ENCODE measurements at places on chromosomes 2 and 18.

GRCh38 chr2:2033691-2034090 lies 289.4 kb upstream of the PXDN start:
- no peak for DNase-seq

DNA sequence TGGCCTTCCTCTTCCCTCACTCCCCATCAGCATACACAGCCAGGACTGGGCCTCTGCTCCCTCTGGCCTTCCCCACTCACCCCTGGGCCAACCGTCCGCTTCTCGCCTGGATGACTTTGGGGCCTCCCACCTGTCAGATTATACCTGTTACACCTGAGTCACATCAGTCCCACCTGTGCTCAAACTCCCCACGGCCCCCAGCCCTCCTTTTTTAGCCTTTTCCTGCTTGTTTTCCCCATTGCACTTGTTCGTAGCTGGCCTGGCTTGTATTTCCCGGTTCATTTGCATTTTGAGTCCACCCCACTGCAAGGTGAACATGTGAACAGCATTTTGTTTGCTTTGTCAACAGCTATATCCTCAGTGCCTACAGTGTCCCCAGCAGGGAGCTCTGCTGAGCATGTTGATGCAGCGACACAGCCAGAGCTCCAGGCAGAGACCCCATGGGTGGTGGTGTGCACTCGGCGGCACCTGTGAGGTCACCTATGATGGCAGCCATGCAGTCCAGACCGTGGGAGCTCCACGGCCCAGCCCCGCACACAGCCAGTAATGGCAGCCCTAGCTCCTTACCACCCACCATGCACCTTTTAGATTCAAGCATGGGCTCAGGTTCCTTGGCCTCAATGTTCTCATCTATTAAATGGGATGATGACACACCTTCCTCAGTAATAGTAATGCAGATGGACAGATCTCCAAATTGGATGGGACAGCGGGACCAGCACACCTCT lies 276.4 kb upstream of the HS6ST1 start:
- DNase-seq, result no peak

DNA sequence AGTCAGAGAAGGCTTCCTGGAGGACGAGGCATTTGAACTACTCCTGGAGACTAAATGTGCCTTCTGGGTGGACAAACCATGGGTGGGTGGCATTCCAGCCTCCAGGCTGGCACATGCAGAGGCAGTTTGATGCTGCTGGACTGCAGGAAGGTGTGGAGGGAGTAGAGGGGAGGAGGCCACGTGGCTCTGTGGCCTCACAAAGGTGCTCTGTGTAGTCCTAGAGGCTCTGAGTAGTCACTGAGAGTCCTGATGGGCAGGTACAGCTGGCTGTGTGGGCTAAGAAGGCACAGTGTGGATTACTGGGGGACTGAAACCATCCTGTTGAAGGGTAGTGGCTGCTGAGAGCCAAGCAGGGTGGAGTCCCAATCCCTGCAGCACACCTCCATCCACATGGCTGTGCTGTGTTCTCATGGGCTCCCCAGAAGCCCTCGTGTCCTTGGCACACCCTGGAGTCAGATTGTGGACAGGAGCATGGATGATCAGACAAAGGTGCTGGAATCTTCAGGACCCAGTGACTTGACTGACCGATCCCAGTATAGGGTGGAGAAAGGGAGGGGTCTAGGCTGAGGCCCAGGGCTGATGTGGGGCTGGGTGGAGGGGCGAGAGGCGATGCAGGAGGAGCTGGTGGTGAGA lies 87.4 kb upstream of the HS6ST1 start:
- DNase-seq, result no peak

DNA sequence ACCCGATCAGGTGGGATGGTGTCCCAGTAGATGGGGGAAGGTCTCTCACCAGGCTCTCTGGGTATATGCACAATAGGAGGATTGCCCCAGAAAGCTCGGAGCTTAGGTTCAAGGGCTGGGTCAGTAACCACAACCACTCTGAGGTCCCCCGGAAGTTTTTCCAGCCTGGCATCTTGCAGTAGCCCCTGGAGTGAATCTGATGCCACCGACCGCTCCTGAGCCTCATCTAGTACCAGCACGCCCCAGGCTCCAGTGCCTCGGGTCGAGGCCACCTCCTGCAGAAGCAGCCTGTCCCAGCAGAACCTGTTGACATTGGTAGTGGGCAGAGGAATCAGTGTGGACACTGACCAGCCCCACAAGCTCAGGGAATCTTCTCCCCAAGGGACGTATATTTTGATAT lies 2.0 kb downstream of the DQX1 start:
- DNase-seq, result no peak

- peak; percentile 70 for DNase-seq
These were observed 497.3 kb downstream of the CCDC85A start for GRCh38 chr2:56680971-56681631.

DNA sequence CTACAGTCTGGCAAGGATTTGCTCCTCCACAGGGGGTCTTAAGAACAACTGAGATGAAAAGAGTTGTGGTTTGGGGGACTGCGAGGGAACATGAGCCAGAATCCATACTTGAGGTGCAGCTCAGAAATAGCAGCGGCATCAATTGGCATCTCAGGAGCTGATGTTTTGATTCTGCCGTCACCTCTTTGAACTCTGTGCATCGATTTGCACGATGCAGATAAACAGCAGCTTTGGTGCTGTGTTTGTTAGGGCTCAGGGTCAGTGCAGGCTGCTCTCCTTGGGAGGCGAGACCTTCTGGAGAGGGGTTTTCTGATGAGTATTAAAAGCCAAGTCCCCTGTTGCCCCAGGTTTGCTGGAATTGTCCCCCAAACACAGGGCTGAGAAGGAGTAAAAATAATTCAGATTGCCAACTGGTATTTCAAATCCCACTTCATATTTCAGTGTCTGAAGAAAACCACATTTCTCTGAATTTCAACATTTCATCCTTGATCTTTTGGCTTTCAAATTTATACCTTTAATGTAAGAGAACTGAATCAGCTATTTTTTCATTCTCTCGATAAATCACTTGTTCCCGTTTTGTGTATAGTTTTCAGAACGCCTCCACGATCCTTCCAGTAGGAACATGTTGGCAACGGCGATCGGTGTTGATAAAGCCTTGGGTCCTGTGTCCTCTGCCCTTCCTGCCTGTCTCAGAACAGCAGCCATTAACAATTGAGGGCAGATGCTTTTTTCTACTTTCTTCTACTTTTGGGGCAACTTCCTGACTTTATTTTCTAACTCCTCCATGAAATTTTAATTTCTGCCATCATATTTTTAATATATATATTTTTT lies 65.0 kb downstream of the RAB31 start:
- DNase-seq, result no peak

- no peak for DNase-seq
These were observed 229.6 kb downstream of the LPIN1 start for GRCh38 chr2:11976073-11976472.

DNA sequence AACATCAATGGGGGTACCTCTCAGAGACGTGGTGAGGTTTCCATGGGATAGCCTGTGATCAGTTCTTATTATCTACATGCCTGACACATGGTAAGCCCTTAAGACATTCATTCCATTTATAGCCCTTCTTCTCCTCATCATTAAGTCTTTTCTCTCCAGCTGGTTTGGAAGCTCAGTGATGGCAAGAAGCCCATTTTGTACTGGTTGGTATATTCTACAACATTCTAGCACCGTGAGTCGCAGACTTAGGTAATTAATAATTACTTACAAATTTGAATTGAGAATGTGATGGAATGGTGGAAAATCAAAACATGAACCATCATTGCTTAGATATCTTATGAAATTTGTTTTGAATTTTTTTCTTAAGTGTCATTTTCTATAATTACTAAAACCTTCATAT lies 472.6 kb downstream of the DLGAP1 start:
- no peak for DNase-seq

DNA sequence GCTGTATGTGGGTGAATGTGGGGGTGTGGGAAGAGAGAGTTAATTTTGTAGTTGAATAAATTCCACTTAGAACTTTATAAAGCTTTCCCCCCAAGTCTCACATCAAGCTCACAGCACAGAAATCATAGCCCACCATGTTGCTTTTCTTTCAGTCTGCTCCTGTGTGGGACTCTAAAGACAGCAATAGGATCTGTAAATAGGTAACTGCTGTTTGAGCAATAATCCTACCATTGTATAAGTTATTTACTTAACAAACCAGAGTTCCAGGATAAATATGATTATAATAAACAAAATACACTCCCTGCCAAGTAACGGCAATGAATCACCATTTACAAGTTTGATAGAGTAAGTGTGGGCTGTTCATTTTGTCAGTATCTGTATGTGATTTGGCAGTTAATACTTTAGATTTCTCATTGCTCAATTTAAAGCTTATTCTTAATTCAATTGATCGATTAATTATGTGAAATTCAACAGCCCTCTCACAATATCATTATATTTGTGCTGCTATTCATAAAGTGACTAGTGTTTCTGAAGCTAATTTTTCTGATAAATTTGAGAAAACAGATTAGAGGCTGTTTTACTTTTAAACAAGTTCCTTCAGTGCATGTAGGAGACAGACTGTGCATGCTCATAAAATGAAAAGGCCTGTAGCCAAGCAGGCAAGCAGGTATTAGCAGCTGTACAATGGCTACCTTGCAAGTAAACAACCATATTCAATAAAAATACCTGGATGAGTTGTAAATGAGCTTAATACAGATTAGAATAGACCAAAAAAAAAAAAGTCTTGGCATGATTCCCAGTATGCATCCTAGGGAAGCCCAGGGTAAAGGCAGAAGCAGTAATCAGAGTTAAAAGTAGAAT lies 142.7 kb downstream of the PDE11A start:
- DNase-seq, result no peak

- DNase-seq, result no peak
These were observed 528.6 kb downstream of the ZNF516 start for GRCh38 chr18:75966431-75966830.

GRCh38 chr18:37654034-37654433 lies 88.4 kb upstream of the CELF4 start:
- no peak for DNase-seq

DNA sequence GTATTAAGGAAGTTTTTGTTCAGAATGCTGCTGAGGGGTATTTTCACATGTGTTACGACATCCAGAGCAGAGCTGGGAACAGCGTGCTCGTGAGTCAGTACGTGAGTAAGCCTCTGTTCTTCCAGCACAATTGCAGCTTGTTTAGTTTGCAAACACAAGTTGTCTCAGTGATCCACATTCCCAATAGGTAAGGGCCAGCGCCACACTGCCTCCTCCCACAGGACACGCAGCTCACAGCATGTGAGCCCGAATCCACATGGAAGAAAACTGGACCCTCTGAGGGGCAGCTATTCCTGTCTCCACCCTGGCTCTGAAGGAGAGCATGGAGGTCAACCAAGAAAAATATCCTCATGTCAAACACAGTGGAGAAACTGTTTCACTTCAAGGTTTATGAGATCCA lies 173.9 kb upstream of the PID1 start:
- DNase-seq, result peak; percentile 99
